Fibroblast of gingiva (primary cell): ENCODE measurements at places on chromosomes 13 and 19.
A peak's percentile ranks its signal among the peaks of the same experiment; 100 is the strongest.

- DNase-seq = no peak
Observed at GRCh38 chr13:43879755-43880181, at the start of gene LACC1. Gene LACC1 (plus strand): TSS chr13:43879904. CDS start chr13:43880986, 1,082 bp downstream.

GRCh38 chr13:92460479-92460878, 766.1 kb upstream of the GPC6 start:
- no peak for DNase-seq

- no peak for DNase-seq
Observed at GRCh38 chr13:62659365-62659764, 1243.7 kb upstream of the PCDH20 start.

DNA sequence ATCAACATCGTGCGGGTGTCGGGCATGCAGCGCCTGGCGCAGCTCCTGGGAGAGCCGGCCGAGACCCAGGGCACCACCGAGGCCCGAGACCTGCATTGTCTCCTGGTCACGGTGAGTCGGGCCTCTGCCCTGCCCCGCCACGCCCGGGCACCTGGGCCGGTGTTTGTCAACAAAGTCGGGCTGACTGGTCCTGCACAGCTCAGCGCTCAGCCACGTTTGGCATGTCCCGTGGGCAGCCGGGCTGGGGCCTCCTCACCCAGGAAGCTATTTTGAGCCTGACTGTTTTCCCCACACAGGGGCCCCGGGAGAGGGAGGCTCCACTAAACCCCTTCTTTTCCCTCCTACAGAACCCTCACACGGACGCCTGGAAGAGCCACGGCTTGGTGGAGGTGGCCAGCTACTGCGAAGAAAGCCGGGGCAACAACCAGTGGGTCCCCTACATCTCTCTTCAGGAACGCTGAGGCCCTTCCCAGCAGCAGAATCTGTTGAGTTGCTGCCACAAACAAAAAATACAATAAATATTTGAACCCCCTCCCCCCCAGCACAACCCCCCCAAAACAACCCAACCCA, 1.3 kb downstream of the GADD45B start:
- DNase-seq = no peak

- peak; percentile 93 for DNase-seq
Observed at GRCh38 chr13:33644581-33645543, 173.1 kb upstream of the RFC3 start.

DNA sequence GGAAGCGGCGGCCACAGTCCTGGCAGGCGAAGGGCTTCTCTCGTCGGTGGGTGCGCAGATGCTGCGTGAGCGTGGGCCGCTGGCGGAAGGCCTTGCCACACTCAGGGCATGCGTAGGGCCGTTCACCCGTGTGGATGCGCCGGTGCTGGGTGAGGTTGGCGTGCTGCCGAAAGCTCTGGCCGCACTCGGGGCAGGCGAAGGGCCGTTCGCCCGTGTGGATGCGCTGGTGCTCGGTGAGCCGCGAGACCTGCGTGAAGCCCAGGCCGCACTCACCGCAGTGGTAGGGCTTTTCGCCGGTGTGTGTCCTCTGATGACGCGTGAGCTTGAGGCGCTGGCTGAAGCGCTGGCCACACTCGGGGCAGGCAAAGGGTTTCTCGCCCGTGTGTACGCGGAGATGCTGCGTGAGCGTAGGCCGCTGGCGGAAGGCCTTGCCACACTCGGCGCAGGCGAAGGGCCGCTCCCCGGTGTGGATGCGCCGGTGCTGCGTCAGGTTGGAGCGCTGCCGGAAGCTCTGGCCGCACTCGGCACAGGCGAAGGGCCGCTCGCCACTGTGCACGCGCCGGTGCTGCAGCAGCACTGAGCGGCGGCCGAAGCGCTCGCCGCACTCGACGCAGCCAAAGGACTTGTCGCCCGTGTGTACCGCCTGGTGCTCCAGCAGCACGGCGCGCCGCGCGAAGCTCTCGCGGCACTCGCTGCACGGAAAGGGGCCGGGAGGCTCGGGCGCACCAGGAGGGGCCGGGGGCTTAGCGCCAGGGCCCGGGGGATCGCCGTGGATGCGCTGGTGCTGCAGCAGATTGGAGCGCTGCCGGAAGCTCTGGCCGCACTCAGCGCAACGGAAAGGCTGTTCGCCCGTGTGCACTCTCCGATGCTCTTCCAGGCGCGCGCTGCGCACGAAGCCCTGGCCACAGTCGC, 4.0 kb upstream of the UBE2M start:
- DNase-seq = peak; percentile 29

GRCh38 chr19:47158879-47159503, 28.4 kb downstream of the SAE1 start:
- no peak for DNase-seq

DNA sequence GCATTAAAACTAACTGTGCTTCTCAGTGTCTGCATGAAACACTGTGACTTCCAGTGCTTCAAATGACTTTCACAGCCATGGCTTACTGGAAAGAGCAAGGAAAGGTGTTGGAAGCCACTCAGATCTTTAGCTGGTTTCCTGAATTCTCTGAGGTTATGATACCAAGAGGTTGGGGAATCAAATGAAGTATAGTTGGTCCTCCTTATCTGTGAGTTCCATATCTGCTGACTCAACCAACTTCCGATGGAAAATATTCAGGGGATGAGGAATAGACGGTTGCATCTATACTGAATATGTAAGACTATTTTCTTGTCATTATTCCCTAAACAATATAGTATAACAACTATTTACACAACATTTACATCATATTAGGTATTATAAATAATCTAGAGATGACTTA, 32.4 kb downstream of the EPSTI1 start:
- DNase-seq = no peak

GRCh38 chr13:40665126-40666044, 1.1 kb downstream of the FOXO1 start:
- no peak for DNase-seq

- DNase-seq = no peak
Observed at GRCh38 chr19:38049105-38049649, 142.2 kb downstream of the SIPA1L3 start.

GRCh38 chr13:73000027-73000674, 58.7 kb upstream of the KLF5 start:
- peak; percentile 69 for DNase-seq

- DNase-seq = no peak
Observed at GRCh38 chr19:13872695-13873389, 4.1 kb upstream of the NANOS3 start.

GRCh38 chr13:72652681-72653080, 74.7 kb downstream of the MZT1 start:
- DNase-seq = no peak

DNA sequence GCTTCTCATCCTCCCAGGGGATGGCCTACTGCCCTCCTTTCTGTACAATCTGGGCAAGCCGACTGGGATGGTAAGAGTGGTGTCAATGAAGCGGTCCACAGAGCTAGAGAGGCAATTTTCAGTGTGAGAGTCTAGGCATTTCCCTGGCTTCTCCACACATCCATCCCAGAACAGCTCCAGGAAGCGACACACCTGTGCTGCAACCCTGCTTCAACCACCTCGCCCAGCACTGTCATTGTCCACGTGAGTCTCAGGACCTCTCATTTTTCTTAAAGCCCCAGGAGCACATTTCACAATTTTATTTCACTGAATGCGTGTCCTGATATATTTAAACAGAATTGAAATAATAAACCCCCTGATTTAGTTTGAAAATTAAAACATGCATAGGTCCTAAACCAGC, 15.5 kb upstream of the UBL3 start:
- no peak for DNase-seq

DNA sequence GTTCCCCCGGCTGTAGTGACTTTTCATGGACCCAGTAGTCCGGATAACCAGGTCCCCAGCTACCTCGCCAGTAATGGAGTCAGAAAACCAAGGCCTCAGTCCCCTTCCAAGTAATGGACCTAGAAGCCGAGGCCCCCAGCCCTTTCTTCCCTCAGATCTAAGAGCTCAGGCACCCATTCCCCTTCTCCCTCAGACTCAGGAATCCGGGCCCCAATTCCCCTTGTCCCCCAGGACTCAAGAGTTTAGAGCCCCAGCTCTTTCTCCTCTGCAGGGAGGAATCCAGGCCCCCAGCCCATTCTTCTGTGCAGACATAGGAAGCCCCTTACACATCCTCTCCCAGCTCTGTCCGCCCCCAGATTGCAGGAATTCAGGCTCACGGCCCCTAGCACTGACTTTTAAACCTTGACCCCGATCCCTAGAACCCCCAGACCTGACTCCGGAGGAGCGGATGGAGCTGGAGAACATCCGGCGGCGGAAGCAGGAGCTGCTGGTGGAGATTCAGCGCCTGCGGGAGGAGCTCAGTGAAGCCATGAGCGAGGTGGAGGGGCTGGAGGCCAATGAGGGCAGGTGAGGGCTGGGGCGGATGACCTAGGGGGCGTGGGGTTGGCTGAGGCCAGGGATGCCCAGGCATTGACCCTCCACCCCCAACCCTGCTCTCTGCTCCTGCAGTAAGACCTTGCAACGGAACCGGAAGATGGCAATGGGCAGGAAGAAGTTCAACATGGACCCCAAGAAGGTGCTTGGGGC, 938 bp downstream of the CYTH2 start:
- no peak for DNase-seq

GRCh38 chr19:34512254-34512822, 30.8 kb downstream of the WTIP start:
- DNase-seq = no peak

- DNase-seq = no peak
Observed at GRCh38 chr19:5679289-5680083, 830 bp downstream of the MICOS13 start.

DNA sequence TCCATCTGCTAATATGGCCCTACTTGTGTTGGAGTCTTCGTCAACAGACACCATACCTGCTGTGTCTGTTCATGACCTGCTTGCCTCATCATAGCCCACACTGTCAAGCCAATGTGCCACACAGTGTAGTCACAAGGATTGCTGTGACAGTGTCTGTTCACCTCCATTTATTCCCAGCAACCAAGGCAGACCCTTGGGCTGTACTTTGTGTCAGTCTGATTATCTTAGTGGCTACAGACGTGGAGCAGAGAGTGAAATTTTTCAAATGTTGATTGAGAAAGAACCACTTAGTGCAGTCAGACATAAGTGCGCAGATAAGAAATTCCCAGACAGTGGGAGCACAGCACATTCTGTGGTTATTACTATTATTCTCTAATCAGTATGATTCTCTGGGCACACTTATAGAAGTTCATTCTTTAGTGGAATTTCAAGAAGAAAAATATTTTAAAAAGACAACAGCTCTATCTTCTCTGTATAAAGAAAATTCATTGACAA, 184.6 kb downstream of the GPC6 start:
- no peak for DNase-seq

- no peak for DNase-seq
Observed at GRCh38 chr13:70203661-70204229, 95.5 kb upstream of the KLHL1 start.

GRCh38 chr19:14166999-14167575, 30.7 kb upstream of the ASF1B start:
- no peak for DNase-seq
